T-helper 1 cell (primary cell): ENCODE measurements at places on chromosomes 4 and X.

- no peak for DNase-seq
These were observed 743 bp downstream of the NKAP start for GRCh38 chrX:119942831-119943184.

DNA sequence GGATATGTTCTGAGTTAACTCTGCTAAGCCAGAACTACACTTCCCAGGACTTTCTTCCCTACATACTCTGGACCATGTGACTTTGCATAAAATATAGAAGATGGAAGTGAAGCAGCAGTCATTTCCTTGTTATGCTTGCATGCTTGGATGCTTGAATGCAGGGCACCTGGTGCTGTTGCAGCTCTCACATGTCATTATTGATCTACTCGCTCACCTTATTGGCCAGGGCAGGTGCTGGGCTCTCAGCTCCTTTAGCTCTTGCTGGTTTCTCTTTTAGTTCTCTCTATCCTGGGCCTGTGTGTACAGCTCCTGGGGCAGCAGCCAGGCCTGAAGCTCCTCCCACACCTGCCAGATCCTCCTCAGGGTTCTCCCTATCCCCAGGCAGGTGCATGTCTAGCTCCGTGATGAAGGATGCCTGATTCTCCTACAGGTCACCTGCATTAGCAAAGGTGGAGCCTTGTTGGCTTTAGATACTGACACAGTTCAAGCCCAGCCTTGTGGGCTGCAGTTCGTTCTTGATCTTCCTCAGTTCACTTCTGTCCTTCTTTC, 53.3 kb downstream of the MED28 start:
- DNase-seq, result no peak

GRCh38 chr4:53208753-53209152, 157.1 kb downstream of the SCFD2 start:
- no peak for DNase-seq

DNA sequence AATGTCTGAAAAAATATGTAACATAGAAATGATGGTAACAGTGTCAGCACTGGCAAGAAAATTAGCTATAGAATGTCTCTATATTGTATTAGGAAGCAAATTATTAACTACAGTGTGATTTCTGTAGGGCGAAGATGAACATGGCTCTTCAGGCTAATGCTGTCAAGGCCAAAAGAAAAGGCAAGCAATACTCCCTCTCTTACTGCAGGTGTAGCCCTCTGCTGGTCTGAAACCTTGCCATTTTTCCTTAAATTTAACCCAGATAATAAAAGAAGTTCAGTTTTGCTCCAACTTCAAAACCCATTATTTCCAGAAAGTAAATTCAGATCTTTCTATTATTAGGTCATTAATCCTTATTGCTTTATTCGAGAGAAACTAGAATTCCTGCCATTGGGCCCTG, 215.9 kb downstream of the LRBA start:
- DNase-seq, result no peak

GRCh38 chr4:8112036-8112576, 46.5 kb downstream of the ABLIM2 start:
- no peak for DNase-seq

GRCh38 chr4:114807759-114808404, 209.3 kb downstream of the UGT8 start:
- DNase-seq, result no peak

DNA sequence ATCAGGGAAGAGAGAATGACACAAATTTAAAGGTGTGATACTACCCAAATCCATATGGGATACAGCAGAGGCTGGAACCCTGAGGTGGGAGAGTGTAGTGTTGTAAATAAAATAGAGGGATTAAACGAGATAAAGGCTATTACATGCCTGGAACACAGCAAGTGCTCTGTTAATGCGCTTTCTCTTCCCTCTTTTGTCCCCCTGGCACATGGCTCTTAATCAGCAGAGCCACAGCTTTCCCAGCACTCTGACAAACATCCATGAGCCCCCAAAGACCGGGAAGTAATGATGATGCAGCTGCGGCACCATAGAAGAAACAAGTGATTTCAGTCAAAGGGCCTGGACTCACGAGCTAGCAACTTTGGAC, 85.9 kb downstream of the RASL11B start:
- DNase-seq, result no peak

DNA sequence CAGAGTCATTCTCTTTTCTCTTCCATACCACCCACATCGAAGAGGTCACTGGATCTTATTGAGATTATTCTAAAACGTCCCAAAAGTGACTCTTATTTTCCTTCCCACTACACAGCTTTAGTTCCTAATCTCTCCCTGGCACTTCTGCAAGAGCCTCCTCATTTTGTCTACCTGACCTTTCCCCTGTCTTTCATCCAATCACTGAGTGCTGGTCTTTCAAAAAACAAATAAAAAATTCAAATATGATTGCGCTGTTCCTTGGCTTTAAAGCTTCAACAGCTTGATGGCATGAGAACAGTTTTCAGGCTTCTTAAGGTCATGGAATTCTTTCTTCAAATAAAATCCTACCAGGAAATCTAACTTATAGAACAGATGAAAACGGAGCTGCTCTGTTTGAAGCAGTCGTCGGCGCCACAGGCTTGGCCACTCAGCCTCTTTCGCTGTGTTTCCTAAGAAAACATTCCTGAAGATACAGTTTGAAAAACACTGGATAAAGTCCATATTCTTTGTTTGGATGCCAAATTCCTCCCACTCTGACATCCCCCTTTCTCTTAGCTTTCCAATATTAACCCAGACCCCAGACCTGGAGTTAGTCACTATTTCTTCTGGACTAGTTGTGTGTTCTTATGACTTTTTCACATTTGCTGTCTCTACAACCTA, 12.5 kb downstream of the SYTL5 start:
- DNase-seq, result no peak

DNA sequence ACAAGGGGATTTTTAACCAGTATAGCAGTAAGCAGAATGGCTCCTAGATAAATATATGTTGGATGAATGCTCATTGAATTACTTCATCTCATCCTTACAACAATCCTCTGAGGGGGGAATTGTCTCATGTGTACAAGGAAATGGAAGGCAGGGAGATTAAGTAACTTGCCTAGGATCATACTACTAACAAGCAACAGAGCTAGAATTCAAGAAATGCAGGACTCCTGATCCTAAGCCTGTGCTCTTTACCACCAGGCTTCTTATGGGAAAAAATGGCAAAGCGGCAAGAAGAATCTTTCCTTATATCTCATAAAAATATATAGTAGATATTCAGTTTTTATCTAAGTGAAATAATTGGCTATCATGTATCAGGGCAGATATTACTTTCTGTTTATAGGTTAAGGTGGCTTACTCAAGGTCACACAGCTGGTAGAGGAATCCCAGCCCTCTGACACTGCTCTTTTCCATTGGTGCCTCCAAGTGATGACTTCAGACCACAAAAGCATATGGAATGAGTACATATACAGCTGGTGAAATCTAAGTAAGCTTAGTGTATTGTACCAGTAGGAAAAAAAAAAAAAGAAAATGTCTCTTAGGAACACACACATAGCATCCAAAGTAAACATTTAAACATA, 2.1 kb downstream of the ABHD18 start:
- no peak for DNase-seq

GRCh38 chr4:142238589-142238988, 602.2 kb downstream of the IL15 start:
- DNase-seq, result no peak

DNA sequence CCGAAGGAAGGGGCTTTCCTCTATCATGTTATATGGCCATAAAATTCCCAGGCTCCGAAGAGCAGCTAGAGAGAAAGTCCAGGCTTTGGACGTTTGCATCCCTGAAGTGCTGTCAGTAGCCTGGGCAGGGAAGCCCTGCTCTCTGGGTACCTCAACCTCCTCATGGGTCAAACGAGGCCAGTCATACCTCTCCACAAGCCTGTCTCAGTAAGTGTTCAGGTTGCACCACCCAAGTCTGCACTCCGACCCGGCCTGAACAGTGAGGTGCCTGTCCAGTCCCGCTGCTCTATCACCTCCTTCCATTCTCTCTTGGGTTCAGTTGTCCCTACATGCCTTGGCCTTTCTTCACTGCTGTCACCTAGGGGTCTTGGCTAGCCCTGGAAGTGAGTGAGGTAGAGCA, 78.9 kb downstream of the STARD8 start:
- no peak for DNase-seq

DNA sequence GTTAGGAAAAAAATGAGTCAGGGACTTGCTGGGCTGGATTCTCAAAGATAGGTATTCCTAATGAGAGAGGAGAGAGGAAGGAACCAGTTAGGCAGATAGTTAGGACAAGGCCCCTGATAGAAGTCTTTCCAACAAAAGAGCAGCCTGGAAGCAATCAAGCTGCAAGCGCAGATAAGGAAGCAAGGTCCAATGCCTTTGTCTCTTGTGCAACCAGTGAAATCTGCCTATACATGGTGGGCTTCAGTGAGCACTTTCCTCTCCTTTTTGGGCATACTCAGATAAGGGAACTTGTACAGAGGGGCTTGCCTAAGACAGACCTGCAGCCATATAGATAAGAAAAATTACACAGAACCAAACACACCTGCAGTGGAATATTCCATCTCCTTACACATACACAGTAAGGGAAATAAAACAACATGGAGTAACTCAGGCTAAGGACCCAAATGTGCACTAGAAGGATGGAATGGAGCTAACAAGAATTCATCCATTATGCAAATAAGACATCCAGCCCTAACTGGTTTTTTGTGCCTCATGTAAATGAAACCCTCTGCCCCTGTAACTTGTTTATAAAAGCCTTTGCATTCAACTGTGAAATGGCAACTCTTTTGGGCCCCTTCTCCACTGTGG, 68.8 kb downstream of the PCDH18 start:
- no peak for DNase-seq

GRCh38 chr4:132792310-132792709, 356.8 kb upstream of the PCDH10 start:
- DNase-seq, result no peak

- no peak for DNase-seq
These were observed 474.3 kb downstream of the FAT4 start for GRCh38 chr4:125789023-125789422.

DNA sequence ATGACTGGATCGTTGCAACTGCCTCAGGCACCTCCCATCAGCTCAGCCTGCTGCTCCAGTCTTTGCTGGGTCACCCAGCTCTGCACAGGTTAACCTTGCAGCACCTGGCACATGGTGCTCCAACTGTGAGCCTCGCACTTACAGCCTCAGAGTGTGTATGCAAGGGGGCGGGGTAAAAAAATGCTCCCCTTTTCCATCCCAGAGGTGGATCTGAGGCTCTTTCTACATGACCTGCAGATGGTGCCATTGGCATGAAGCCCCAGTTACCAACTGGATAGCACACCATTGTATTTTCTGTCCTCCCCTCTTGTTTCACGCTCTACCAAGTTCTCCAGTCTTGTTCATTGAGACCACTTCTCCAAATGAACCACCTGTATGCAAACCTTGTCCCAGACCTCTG, 46.2 kb upstream of the TRPC3 start:
- DNase-seq, result no peak

- no peak for DNase-seq
These were observed 6.9 kb upstream of the ARMCX4 start for GRCh38 chrX:101478366-101478765.

DNA sequence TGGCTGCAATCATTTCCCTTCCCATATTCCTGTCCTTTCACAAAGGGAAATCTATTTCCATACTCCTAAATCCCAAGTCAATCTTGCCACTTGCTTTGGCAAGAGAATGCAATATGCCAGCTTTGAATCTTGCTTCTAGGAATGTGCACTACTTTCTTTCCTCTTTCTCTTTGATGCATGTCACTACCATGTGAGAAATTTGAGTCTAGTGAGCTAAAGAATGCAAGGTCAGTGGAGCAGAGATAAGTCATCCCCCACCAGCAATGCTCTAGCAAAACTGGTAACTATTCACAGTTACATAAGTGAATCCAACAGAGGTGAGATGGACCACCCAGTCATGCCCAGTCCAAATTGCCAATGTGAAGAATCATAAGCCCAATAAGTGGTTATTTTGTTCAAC, 910.4 kb downstream of the RAB28 start:
- no peak for DNase-seq

DNA sequence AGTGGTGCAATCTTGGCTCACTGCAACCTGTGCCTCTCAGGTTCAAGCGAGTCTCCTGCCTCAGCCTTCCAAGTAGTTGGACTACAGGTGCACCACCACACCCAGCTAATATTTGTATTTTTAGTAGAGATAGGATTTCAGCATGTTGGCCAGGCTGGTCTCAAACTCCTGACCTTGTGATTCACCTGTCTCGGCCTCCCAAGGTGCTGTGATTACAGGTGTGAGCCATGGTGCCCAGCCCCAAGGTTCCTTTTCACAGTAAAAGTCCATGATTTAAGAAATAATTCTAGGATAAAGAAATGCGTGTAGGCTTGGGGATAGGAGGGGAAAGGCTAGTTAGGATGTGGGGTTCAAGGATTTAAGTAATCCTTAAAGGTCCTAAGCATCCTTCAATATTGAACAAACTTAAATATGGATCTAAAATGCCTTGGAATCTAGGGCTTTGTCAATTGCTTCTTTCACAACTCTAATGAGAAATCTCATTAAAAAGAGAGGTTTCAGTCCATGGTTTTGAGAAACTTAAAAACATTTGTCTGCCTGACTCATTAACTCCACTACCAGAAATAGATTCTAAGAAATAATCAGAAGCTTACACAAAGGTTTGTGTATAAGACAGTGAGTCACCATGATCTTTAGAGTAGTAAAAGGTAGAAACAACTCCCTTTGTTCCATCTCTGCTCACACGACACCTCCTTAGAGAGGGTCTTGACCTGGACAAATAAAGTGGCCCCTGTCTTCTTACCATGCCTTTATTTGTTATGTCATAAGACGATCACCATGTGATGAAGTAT, 203.2 kb downstream of the PTTG2 start:
- DNase-seq, result no peak

GRCh38 chrX:39311646-39312045, 510.4 kb downstream of the MID1IP1 start:
- no peak for DNase-seq

DNA sequence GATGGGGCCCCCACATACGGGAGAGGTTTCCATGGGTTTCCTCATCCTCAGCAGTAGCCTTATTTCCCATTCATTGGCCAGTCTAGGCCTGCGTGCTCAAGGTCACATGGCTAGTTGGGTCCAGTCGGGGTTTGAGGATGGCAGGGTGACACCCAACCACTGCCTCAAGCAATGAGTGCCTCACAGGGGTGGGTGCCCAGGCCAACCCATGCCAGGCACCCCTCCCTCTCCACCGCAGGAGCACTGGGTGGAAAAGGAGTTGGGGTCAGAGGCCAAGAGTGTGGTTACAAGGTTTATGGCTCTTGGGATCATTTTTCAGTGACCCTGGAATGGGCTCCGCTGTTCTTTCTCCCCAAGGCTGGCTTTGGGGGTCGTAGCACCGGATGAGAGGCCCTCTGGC, 3.1 kb downstream of the NSG1 start:
- DNase-seq, result no peak

- no peak for DNase-seq
These were observed 28.5 kb downstream of the FHIP1A start for GRCh38 chr4:151437505-151437904.

GRCh38 chr4:80006935-80007744, 65.9 kb downstream of the ANTXR2 start:
- no peak for DNase-seq

DNA sequence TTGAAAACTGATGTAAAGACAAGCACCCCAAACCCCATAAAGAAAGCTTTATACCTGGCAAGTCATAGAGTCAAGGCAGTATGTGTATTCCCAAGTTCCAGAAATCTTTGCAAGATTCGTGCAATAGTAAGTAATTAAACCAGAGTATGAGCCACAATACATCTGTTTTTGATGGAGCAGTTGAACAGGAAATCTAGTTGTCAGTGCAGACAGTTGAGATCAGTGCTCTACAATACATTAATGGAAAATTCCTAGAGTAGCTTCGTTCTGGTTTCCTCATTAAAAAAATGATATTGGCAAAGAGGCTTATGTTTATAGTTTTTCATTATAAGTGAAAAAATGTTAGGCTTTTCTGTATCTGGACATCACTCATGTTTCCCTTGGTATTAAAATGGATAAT, 575.3 kb downstream of the TRIML1 start:
- DNase-seq, result no peak

- no peak for DNase-seq
These were observed 74.5 kb downstream of the UCHL1 start for GRCh38 chr4:41331224-41331623.
